ENCODE measurements at places on chromosomes 5 and 9. TPM values are rescaled to one million over a fixed set of nuclear protein-coding genes. Genes with fewer than 3 reads are reported as not detected.

DNA sequence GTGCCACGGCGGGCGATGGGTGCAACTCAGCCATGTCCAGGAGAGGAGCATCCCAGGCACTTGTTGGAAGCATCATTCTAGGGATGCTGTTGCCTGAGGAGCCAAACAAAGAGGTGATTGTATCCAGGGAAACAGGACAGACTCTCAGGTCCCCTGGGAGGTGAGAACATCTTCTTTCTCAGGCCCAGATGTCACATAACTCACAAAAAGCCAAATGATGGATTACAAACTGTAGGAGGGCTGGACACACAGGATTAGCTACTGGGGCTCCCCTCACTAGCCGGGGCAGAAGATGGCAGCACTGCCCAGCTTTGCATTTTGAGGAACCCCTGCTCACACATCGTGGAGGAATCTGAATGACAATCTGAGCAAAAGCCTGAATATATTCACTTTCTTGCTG is 64.7 kb upstream of the NFIL3 start:
- no peak for DNase-seq

GRCh38 chr9:123335193-123335985 is 20.6 kb upstream of the CRB2 start:
- no peak for DNase-seq

The STC2 gene
- total RNA-seq = 0.65 TPM

The RNF208 gene
- total RNA-seq = 7.3 TPM

The TMEM252 gene
- not detected for total RNA-seq

DNA sequence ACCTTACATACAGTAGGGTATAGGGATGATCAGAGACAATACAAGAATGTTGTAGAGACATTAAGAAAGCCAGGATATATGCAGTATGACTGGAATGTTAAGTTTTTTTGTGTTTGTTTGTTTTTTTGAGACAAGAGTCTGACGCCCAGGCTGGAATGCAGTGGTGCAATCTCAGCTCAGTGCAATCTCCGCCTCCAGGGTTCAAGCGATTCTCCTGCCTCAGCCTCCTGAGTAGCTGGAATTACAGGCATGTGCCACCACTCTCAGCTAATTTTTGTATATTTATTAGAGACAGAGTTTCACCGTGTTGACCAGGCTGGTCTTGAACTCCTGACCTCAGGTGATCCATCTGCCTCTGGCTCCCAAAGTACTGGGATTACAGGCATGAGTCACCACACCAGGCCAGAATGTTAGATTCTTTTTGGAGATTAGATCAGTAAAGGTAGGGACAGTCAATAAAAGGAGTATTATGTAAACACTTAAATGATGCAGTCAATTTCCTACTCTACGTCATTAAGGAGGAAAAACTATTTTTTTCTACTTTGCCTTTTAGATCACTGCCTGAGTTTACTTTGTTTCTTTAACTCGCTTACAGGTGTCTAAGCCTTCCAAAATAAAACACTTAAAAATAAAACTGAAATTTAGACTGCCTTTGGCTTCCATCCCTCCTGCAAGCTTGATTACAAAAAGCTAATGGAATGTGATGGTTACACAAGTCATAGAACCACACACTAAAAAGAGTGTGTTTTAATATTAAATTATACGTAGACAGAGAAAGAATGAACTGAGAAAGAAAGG is 6.8 kb upstream of the HNRNPA0 start:
- no peak for DNase-seq

DNA sequence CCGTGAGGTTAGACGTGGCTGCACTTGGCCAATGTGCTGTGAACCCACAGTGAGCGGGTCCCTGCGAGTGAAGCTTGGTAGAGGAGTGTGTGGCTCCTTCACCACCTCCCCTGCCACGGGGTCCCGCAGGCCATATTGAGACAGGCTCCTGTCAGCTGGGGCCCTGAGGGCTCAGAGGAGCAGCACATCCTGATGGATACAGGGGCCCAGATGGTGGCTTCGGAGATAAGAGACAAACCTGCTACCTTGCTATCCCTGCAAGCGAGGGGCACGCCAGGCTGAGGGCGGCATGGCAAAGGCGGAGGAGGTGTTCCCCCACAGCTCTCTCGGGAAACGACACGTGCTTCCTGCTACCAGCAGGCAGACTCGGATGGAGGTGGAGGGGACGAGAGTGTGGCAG is 33.1 kb downstream of the SLC6A3 start:
- no peak for DNase-seq

DNA sequence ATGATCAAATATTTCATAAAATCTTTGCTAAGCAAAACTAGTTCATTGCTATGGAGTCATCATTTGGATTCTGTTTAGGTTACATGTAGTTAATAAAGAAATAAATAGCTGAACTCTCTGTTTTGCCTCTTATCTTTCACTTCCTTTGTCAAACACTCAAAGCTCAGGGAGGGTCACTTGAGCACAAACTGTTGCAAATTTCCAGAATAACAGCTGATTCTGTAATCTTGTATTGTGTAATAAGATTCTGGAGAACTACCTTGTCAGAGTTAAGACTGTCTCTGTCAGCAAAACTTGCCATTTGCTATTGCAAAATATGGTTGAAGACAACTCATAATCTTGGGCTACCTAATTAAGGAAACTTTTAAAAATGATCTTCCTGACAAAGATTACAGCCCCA is 182.0 kb upstream of the MOCS2 start:
- DNase-seq = no peak

The OR1Q1 gene
- not detected for total RNA-seq

Data from left lobe of liver (tissue), 2 donors.